Uterus (tissue), 4 donors: ENCODE measurements at places on chromosomes 13 and 19.

DNA sequence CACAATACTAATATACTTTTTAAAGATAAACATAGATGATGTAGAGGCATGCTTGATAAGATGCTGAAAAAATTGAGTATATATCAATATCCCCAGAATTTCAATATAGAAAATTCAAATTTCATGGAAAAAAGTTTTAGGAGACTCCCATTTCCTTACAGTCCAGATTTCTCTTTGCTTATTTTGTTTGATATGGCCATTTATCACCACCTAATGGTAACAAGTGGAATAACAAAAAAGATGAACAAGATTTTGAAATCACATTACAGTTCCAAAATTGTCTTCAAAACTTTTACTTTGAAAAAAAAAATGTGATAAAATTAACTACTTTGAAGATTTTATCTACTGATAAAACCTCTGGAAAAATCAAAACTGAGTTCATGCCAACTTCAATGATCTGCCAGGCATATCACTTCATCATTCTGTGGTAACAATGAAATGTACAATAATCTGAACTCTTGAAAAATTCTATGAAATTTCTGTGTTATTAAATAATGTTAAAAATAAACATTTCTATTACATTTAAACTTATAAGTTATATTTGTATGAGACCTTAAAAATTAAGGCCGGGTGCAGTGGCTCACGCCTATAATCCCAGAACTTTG lies 17.5 kb downstream of the MIPEP start:
- no peak for DNase-seq

DNA sequence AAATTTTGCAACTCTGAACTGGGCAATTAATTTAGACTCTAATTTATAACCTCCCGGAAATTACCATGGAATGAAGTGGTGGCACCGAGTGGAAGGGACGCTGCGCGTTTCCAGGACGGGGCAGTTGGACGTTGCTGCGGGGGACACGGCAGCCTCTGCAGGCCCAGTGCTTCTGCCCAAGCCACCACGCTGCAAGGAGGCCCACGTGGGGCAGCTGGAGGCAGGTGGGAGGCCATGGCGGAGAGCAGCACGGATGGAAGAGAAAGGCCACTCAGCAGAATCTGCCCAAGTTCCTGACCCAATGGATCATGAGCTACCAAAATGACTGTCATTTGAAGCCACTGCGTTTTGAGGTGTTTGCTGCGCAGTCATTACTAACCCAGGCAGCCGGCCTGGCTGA lies 11.2 kb upstream of the ADPRHL1 start:
- DNase-seq, result no peak

DNA sequence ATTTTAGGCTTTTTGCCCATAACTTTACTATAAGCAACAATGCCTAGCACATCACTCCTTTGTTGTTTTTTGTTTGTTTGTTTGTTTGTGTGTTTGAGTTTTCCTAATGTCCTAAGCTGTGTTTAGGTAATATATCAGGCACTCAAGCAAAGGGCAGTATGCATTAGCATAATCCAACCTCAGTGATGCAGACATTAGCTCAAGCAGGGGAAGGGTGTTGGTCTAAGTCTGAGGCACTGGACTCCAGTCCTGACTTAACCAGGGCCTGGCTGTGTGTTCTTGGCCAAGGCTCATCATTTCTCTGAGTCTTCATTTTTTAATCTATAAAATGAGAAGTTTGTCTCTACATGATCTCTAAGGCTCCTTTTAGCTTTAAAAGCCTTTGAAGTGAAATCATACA lies 65.9 kb upstream of the RFC3 start:
- DNase-seq, result no peak

- no peak for DNase-seq
Measured at GRCh38 chr13:30776661-30777060, 41.3 kb downstream of the ALOX5AP start.

DNA sequence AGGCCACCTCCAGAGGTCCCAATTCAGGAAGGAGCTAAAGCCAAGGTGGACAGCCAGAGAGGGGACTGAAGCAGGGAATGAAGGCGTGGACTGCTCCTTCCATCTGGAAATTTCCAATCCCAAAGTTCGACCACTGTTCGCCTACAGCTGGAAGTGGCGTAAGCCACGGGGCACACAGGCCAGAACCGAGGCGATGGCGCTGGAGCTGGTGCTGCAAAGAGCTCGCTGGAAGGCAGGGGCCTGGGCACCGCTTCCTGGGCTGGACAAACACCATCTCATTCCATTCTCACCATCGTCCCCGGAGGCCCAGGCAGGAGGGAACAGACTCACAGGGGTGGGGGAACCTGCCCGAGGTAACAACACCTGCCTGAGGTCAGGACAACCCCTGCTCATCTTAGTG lies 4.2 kb downstream of the MAP2K2 start:
- no peak for DNase-seq
